ENCODE measurements at places on chromosomes 5 and 9.

DNA sequence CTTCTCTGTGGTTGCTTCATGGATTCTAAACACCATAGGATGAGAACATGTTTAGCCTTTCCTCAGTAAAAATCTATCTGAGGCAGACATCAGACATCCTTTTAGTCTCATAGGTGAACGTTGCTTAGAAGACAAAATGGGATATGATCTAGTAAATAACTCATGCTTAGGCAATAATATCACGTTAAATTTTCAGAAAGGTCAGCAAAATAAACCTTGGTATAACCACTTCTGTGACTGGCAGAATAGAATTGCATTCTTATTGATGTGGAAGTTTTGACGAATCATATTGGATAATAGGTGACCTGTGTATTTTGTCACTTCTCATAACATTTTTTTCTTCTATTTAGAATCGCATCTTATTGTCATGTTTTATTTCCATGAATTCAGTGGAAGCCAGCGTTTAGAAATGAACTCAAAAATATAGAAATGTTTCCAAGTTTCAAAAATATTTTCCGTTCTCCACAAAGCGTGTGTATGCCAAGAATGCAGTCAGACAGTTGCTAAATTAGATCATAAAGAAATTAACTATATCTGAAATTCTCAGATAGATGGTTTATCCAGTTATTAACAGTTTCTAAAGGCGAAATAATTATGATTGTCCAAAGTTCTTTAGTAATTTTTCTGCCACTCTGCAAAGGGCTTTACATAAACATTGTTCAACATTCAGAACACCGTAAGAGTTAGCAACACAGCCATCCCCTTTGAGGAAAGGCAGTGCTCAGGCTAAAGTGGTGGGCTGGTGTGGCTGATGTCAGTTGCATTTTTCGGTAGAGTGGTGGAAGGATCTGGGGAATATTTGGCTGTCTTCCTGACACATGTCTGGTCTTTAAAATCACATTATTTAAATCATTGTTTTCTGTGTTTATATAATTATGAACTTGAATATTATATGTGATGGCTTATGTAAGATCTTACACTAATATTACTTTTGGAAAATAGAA is 827.2 kb downstream of the MTRR start:
- DNase-seq: no peak

DNA sequence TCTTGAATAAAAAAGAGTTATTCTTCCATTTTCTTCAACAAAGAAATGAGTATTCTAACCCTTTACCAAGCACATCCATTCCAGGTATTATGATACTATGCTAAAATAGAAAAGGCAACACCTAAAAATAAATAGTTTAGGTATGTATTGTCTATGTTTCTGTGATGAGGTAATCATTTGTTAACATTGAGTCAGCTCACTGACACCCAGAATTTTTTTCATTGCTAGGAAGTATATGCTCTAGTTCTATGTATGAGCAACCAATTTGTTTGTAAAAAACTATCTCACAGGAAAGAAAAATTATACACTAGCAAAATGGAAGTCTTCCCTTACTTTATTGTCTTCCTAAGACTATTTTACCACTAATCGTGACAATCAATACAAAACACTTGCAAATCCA is 615.6 kb upstream of the GRIN3A start:
- no peak for DNase-seq

- no peak for DNase-seq
Measured at GRCh38 chr5:112752335-112752734, 14.7 kb downstream of the APC start.

DNA sequence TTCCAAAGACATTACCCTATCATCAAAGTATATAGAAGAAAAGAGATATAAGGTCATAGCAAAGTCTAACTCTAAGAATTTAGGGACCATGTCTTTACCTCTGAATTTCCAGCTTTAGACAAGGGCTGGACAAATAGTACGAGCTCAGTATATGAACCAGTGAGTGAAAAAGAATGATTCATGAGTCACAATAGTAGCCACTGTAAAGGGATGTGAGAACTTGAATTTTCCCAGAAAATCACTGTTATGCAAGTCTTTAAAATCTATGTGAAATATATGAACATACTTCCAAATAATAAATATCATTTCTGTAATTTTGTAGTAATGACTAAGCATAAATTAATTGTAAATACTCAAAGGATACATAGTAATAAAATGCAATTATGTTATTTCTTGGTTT is 305.9 kb upstream of the PRR16 start:
- DNase-seq: no peak

- no peak for DNase-seq
Measured at GRCh38 chr5:10384483-10384882, 31.0 kb downstream of the MARCHF6 start.

- no peak for DNase-seq
Measured at GRCh38 chr9:110807956-110808598, 139.5 kb downstream of the MUSK start.

- no peak for DNase-seq
Measured at GRCh38 chr9:79970146-79970425, 398.3 kb downstream of the TLE4 start.

DNA sequence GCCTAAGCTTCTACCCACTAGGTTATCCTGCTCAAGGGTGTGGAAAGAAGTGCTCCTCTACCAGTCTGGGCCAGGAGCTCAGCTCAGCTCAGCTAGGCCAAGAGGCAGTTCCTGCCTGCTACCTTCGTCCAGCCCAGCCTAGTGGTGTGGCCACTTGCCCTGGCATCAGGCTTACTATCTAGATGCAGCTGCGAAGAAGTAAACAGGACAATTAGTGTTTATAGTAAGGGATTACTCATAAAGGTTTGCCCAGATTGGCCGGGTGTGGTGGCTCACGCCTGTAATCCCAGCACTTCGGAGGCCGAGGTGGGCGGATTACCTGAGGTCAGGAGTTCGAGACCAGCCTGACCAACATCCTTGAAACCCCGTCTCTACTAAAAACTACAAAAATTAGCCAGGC is 12.8 kb upstream of the SPATA24 start:
- no peak for DNase-seq

GRCh38 chr5:65702036-65702435 is 19.9 kb downstream of the SGTB start:
- no peak for DNase-seq

- no peak for DNase-seq
Measured at GRCh38 chr5:157168286-157168685, 2.2 kb upstream of the GARIN3 start.

- DNase-seq: no peak
Measured at GRCh38 chr9:108356806-108357205, 499.0 kb downstream of the ACTL7B start.

GRCh38 chr9:124475158-124475867 is 25.1 kb downstream of the ADGRD2 start:
- DNase-seq: no peak

DNA sequence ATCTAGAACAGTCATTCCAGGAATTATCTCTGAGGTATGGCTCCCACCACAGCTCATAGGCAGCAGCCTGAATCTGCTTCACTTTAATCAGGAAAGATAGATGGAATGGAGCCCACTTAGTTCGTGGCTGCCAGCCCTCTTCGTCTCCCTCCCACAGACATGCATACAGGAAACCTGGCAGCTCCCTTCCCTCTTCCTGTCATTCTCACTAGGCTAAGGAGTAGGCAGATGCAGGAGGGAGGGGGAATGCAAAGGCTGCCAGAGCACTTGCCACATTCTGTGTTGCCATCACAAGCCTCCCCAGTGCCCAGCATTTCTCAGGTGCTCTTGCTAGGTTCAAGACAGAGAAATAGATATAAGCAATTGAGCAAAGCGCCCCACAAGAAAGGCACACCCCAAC is 378.9 kb downstream of the ELAVL2 start:
- DNase-seq: no peak
